Myocyte (in vitro differentiated cells): ENCODE measurements at places on chromosomes 12 and 14. TPM values are rescaled to one million over a fixed set of nuclear protein-coding genes. Genes with fewer than 3 reads are reported as not detected.
A peak's percentile ranks its signal among the peaks of the same experiment; 100 is the strongest.

GRCh38 chr12:126219139-126219538, 1153.9 kb downstream of the AACS start:
- DNase-seq, result peak; percentile 13

DNA sequence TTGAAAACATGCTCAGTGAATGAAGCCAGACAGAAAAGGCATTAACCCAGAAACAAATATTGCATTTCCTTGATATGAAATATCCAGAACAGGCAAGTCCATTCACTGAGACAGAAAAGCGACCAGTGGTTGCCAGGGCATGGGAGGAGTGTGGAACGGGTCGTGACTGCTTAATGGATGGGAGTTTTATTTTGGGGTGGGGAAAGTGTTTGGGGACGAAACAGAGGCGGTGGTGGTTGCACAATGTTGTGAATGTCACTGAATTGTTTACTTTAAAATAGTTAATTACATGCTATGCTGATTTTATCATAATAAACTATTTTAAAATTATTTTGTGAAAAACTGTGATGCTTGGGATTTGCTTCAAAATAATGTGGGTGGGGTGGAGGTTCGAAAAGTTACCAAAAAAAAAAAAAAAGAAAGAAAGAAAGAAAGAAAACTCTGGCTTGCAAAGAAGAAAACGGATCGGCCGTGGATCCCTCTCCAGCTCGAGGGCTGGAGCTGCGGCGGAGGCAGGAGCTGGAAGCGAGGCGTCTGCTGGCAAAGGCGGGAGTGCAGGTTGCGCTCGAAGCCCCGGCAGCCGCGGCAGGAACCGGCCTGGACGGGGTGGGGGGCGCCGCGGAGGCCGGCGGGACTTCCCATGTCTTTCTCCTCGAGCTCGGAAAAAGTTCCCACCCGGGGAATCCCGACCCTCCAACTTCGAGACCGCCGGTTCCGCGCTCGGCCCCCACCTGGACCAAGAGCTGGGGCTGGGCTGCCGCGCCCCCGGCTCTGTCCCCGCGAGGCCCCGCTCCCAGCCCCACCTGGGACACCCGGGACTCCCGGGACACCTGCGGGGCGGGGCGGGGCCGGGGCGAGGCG, 524 bp upstream of the P2RX2 start:
- no peak for DNase-seq

The AQP5 gene
- not detected in 2 replicates for total RNA-seq

DNA sequence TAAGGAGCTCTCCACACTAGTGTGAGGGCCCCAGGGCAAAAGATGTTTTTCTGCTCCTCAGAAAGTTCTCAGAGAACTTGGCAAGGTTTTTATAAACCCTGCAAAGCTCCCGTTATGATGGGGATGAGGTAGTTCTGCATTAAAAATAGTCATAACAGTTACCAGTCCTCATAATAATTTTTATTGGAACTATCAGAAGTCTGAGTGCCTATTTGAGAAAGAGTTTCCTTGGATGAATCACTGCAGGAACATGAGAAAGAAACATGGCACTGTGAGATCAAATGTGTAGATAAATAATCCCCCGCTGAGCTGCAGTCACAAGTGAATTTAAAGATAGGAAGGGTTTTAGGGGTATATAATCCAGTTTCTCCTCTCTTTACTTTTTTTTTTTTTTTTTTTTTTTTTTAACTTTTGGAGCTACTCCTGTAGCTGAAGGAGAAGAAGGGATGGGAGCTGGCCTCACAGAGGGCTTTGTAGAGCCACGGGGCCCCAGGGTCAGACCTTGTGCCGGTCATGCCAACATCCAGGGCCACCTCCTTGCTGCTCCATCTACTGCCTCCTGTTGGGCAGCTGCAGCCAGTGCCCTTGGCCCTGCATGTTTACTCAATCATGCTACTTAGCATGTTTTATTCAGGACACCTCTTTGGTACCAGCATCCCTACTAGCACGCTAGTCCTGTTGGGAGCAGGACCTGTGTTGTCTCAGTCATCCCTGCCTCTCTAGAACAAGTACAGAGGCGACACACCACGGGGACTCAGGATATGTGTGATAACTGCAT, 39.5 kb downstream of the EVL start:
- peak; percentile 21 for DNase-seq

GRCh38 chr12:106275458-106275857, 27.1 kb upstream of the TCP11L2 start:
- DNase-seq, result no peak

GRCh38 chr12:116121453-116121871, 156.0 kb downstream of the MED13L start:
- DNase-seq, result peak; percentile 35

GRCh38 chr12:23493672-23494071, 455.8 kb downstream of the SOX5 start:
- DNase-seq, result no peak

GRCh38 chr14:29352706-29353080, 575.0 kb downstream of the PRKD1 start:
- DNase-seq, result no peak

The TUNAR gene
- total RNA-seq, result not detected in 2 replicates

GRCh38 chr14:35051796-35052195, 5.7 kb downstream of the FAM177A1 start:
- DNase-seq, result no peak
